HAP-1 (cell line): ENCODE measurements at places on chromosomes 2 and 18.

DNA sequence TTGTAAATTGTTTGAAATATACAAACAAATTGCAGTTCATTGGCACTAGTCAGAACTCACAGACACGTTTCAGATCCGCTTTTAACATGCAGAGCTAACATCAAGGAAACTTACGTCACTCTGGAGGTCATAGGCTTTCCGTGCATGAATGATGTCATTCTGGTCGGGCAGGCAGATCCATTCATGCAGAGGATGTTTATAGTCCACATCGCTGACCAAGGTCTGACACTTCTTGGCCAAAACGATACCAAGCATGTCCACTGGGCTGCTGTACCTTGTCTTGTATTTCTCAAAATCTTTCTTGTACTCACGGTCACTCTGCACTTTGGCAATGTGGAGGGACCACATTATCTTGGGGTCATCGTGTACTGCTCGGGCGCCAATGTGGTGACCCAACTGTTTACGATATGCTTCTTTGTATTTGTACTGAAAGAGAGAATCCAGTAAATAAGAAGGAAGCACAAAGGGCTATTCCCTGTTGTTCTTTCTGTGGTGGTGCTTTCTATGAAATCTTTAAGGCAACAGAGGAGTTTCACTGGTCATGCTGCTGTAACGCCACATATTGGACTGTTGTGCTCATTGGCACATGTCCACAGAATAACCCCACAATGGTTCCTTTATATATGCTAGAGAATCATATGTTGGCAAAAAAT is 114.8 kb downstream of the NEB start:
- no peak for DNase-seq

- DNase-seq, result no peak
Observed at GRCh38 chr2:26456440-26457250, 21.3 kb downstream of the OTOF start.

GRCh38 chr18:28582724-28583123 is 405.8 kb upstream of the CDH2 start:
- peak; percentile 21 for DNase-seq

DNA sequence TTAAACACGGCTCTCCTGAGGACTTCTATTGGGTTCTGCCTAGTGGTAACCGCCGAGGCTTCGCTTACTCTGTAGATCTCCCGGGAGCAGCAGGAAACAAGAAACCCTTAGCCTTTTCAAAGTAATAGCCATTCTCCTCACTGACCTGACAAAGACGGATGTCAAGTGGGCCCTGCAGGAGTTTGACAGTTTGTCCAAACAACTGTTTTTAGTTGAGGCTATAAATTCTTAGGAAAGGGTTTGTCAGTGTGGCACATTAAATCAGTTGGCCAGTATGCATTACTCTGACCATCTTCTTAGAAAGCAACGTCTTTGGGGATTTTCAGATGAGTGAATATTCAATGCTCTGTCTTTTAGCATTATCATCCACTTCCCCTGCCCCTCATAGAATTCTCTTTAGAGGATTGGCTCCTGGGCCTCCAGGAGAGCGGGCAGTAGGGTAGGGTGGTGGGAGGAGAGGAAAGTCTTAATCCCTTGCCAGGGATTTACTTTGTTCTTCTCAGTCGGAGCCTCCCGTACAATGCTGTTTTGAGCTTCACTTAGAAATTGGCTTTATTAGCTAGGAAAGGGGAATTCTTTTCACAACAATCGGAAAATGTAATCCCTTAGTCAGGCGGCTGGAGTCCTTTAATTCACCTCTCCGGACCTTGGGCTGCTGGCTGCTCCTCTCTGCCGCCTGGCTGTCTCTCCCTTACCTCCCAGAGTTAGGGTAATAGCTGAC is 13.3 kb upstream of the C18orf32 start:
- peak; percentile 86 for DNase-seq

DNA sequence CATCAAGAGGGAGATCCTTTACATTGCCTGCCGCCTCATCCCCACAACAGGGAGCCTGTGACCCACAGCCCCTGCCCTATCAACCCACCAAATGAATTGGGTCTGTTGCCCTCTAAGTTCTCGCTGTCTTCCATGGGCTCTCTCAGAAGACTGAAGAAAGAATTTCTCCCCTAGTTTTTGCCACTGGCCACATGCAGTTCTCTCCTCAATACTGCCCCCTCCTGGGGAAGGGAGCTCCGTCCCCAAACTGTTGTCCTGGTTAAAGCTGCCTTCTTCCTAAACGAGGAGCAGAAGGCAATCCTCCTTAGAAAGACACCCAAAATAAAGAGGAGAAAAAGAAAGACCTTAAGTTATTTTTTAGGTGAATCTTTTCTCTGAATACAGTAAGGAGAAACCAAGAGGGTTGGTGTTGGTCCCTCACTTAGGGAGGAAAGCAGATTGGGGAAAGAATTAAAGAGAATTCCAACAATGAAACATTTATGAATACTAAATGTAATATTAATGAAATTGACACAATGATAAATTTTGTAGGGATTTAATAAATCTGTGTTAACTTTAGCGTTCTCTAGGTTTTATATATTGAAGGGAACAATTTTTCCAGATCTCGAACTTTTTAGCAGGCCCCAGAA is 31.1 kb upstream of the SATB2 start:
- DNase-seq, result peak; percentile 85

DNA sequence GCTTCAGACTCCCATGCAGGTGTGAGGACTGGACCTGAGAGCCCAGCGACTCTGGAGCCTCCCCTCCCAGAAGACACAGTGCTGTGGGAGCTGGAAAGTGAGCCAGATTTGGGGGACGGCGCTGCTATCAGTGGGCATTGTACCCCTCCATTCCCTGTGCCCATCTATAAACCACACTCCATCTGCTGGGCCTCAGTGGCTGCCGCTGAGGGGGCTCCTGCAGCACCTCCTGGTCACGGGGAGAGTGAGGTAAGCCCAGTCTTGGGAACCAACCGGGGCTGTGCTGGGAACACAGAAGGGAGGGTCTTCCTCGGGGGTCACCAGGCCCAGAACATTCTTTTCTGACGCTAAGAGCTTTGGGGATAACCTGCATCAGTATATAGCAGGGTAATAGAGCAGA is 9.5 kb downstream of the PSD4 start:
- DNase-seq, result no peak

GRCh38 chr18:63869374-63869773 is 18.1 kb upstream of the SERPINB2 start:
- DNase-seq, result no peak

- no peak for DNase-seq
Observed at GRCh38 chr2:166831930-166832329, 56.4 kb upstream of the XIRP2 start.

- no peak for DNase-seq
Observed at GRCh38 chr2:31704561-31705212, 123.9 kb upstream of the SRD5A2 start.
